Mucosa of gallbladder (tissue), 1 donor: ENCODE measurements at places on chromosomes 5 and 9. TPM values are rescaled to one million over a fixed set of nuclear protein-coding genes. Genes with fewer than 3 reads are reported as not detected.

The ERP44 gene
- 26.3 TPM for total RNA-seq

The IL7R gene
- 34.0 TPM for total RNA-seq

- DNase-seq: no peak
Measured at GRCh38 chr9:133066181-133066983, 4.6 kb downstream of the CEL start.

The CKMT2 gene
- 61.7 TPM for total RNA-seq

The GPR150 gene
- not detected for total RNA-seq

- DNase-seq: no peak
Measured at GRCh38 chr9:12739014-12739652, 35.7 kb upstream of the LURAP1L start.

GRCh38 chr9:124693403-124693802 is 77.7 kb downstream of the NR6A1 start:
- DNase-seq: no peak

GRCh38 chr5:33340195-33340594 is 100.6 kb upstream of the TARS1 start:
- DNase-seq: no peak

- no peak for DNase-seq
Measured at GRCh38 chr5:98954392-98955028, 25.7 kb upstream of the CHD1 start.

DNA sequence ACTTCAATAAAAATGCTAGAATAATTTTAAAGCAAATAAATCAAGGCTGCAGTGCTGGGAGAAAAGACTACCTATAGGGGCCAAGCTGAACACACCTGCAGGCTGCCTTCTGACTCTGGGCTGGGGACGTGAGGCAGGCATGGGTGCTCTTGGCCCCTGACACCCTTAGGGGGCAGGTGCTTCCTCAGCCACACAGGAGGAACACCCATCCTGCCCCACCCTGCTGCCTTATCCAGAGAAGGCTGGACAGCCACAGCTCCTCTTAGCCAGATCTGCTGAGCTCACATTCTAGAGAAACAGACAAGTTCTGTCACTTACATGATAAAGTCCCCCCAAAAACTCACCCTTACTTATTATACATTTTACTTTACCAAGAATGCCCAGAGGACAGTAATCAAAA is 6.6 kb upstream of the LMX1B start:
- DNase-seq: no peak

DNA sequence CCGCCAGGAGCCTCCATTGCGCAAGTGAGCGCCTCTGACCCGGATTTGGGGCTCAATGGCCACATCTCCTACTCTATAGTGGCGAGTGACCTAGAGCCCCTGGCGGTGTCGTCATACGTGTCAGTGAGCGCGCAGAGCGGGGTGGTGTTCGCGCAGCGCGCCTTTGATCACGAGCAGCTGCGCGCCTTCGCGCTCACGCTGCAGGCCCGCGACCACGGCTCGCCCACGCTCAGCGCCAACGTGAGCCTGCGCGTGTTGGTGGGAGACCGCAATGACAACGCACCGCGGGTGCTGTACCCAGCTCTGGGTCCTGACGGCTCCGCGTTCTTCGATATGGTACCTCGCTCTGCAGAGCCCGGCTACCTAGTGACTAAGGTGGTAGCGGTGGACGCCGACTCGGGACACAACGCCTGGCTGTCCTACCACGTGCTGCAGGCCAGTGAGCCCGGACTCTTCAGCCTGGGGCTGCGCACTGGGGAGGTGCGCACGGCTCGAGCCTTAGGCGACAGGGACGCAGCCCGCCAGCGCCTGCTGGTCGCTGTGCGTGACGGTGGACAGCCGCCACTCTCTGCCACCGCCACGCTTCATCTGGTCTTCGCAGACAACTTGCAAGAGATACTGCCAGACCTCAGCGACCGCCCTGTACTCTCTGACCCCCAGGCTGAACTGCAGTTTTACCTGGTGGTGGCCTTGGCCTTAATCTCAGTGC is 1.9 kb downstream of the PCDHGB6 start:
- DNase-seq: no peak

DNA sequence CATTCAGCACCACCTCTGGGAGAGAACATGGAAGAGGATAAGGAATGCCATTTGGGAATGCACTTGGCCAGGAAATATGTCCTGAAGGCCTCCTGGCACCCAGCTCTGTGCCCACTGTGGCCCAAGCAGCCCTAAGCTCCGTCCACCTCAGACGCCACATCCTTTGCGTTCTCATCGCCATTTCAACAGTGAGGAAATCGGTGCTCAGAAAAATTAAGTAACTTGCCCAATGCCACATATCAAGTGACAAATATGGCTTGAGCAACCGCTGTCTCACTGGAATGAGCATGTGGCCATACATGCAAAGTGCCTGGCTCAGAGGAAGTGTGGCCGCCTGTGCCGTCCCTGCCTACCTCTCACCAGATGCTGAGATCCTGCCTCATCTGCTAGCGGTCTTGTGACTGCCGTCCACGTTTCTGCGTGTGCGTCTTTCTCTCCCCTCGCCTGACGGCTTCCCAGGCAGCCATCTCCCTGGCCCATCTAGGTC is 984 bp upstream of the DOK3 start:
- no peak for DNase-seq

DNA sequence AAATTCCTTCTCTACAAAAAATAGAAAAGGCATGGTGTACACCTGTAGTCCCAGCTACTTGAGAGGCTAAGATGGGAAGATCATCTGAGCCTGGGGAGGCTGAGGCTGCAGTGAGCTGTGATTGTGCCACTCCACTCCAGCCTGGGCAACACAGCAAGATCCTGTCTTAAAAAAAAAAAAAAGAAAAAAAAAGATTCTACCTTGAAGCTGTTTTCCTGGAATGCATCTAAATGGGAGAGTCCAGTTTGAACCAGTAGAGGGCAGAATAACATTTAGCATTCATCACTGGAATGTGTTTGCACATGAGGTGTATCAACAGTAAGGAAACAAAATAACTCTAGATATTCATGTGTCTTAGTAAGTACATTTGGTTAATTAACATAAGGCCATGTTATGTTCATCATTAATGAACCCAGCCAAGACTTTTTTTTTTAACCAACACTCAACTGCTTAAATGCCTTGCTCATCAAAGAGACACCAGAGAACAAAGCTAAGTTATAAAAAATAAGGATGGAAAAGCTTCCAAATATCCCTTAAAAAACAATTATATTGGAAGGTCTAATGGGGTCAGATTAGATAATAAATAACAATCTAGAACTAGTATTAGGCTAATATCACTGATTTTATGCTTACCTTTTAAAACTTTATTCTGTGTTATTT is 16.1 kb downstream of the IFNE start:
- DNase-seq: no peak

- peak; percentile 63 for DNase-seq
Measured at GRCh38 chr9:72271613-72272478, 93.2 kb downstream of the ZFAND5 start.

The GABRA1 gene
- total RNA-seq: not detected

- DNase-seq: no peak
Measured at GRCh38 chr5:32339198-32339597, 26.5 kb upstream of the MTMR12 start.

DNA sequence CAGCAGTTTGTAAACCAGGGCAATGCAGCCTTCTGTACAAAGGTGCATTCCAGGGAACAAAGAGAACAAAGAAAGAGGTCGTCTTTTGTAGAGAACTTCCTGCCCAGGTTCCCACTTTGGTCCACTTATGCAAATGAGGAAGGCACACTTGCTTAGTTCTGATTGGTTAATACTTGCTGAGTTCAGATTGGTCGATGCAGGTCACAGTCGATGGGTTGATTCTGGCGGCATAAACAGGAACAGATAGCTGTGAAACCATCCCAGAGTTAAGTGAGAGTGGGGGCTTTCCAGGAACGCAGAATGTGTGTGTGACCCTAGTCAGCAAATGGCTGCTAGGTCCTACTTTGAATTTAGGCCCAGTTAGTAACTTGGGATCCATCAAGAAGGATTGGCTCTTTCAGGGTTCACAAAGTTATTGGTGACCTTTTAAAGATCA is 1.8 kb upstream of the ADAMTS13 start:
- no peak for DNase-seq

- no peak for DNase-seq
Measured at GRCh38 chr5:32562843-32563242, 22.5 kb upstream of the SUB1 start.

DNA sequence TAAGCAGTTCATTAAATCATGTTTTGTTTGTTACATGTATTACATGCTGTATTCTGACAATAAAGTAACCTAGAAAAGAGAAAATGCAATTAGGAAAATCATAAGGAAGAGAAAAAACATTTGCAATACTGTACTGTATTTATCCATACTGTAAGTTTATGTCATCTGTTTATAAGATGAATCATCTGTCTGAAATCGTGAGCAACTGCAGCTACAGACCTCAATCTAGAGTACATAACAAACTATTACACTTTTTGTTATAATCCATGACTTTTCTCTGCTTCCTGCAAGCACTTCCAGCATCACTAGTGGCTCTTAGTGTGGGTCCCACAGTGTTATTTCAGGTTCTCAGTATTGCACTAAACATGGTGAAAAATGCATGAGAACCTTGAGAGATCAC is 144.4 kb upstream of the NR4A3 start:
- DNase-seq: no peak

DNA sequence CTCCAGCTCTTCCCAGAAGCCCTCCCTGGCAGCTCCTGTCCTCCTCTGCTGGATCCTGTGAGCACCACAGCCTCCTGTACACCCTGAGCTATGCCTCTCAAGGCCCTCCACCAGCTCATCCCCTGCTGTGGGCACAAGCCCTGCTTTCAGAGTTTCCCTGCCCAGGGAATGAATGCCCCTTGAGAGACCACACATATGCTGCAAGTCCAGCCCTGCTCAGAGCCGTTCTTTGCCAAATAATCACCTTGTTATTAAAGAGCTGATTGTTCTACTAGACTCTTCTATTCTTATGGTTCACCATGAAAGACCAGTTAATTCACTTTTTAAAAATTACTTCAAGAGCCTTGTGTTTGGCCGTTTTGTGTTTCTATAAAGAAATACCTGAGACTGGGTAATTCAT is 121.5 kb downstream of the MVB12B start:
- no peak for DNase-seq

The FGFR4 gene
- 233 TPM for total RNA-seq

- no peak for DNase-seq
Measured at GRCh38 chr5:157758706-157759105, 15.2 kb downstream of the LSM11 start.
